ENCODE measurements at places on chromosomes 4 and X.

GRCh38 chr4:12747154-12747553 lies 737.0 kb downstream of the RAB28 start:
- DNase-seq, result no peak

DNA sequence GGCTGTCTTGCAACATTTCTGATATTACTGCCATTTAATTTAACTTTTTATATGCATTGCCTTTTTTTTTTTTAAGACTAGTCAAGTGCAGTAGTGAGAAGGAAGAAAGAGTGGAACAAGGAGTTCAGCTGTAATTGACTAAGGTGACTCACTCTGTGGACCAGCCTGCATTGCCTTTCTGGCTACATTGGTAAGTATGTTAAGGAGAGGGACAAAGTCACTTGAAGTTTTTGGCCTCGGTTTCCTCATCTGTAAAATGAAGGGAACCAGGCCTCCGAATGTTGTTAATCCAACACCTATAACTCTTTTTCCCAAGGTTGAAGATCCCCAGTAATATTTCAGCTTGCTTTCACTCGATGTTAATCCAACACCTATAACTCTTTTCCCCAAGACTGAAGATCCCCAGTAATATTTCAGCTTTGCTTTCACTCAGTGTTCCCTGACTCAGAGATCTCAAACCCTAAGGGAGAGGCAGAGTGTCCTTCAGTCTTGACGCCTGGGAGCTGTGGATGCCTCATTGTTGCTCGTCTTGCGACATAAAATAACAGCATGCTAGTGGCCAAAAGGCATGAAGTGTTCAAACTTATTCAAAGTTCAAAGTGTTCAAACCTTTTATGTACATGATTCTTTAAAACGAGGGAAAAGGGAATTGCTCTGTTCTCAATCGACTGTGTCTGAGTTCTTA lies 102.0 kb downstream of the SORBS2 start:
- no peak for DNase-seq

GRCh38 chrX:74246524-74246923 lies 57.5 kb upstream of the ZCCHC13 start:
- no peak for DNase-seq

DNA sequence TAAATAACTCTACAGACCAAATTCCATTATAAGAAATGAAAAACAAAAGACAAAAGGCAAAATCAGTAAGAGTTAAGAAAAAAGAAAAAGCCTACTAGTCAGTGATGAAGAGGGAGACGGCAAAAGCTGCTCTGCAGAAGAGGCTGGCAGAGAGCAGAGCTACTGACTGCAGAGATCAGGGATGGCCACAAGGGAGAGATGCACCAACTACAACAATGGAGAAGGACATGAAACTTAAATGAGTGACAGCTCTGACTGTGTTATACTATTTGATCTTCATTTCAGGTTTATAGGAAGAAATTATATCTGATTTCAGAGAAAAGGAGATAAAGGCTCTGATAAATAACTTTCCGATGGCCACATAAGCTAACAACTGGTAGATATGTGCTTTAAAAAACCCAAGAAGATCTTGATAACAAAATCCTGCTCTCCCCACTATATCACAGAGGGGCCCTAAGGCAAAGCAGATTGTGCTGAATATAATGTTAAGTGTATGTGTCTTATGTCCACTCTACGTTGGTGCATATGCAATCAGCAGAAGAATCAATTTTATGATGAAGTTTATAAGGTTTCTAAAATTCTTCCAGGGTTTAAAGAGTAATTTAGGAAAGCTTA lies 58.4 kb upstream of the COX18 start:
- no peak for DNase-seq

DNA sequence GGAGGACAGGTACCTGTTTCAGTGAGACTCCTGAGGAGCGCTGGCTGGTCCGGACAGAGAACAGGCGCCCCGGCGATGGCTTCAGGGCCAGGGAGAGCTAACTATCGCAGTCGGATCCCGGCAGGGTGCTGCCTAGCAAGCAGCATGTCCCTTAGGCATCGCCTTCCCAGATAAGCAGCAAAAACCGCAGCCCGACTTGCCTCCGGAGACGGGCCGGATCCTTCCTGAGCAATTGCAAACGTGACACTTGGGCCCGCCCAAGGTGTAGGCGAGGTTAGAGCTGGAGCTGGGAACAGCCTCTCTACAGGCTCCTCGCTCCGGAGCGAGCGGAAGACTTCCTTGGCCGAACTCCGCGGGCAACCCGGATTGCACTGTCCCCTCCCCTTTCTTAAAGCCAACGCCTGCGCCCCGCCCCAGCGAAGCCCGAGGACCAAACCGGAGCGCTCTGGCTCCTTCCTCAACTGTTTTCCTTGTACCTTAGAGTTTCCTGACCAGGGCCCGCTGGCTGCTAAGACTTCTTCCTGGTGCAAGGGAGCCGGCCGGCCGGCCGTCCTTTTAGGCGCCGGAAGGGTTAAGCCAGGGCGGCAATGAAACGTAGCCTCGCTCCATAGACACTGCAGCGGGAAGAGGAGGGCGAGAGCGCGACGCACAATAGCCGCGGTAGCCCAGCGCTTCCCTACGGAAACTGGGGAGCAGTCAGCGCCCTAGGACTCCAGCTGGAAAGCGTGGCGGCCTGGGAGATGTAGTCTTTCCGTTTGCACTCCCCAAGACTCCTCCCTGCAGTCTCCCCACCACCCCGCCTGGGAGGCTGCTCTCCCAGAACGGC lies at the start of gene OPHN1:
Gene OPHN1, minus strand, starts transcription at position 341 of the 826 bp plus-strand sequence. CDS start 475 bp downstream, outside the sequence.
- DNase-seq, result no peak

DNA sequence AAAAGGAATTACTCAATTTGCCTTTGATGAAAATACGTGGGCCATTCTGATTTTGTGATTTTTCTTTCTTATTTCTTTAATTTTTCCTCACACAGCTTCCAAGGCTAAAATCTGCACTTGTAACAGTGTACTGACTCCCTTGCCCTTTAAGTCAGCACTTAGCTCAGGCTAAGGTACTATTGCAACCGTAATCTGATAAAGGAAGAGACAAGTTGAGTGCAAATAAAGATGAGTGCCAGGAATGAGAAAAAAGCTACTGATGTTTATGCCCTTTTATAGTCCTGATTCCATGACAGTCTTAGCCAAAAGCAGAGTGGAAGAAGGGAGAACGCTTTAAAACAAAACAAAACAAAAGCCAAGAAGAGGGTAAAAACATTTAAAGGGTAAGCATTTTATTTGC lies 6.0 kb downstream of the DMD start:
- DNase-seq, result no peak

DNA sequence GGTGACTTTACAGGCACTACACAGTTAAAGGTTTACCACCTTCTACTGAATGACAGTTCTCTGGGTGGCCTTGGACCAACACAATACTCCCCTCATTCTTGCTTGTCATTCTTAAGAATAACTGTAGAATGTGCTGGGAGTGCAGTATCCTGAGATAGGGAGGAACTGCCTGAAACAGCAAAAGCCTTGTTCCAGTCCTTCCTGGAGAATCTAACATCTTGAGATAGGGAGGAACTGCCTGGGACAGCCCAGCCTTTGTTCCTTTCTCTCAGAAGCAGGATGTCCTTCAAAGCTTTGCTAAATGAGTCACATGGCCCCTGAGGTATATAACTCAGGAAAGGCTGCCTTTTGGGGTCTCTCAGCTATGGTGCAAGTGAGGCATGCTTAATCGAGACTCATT lies 145.7 kb upstream of the MBNL3 start:
- no peak for DNase-seq

DNA sequence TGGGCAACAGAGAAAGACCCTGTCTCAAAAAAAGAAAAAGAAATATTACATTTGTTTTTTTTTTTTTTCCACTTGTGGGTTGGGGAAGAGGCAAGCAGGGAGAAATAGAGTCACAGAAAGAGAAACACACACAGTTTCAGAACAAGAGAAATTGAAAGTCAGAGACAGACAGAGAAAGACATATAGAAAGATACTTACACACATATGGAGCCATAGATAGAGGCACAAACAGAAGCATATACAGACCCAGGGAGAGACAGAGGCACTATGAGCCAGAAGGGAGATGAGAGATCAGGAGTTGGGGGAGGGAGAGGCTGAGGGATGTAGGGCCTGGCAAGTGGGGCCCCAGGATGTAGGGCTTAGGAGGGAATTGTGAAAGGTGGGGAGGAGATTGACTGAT lies 55.2 kb upstream of the GIMD1 start:
- no peak for DNase-seq

GRCh38 chrX:41441934-41442823 lies 5.0 kb upstream of the NYX start:
- DNase-seq, result peak; percentile 79

DNA sequence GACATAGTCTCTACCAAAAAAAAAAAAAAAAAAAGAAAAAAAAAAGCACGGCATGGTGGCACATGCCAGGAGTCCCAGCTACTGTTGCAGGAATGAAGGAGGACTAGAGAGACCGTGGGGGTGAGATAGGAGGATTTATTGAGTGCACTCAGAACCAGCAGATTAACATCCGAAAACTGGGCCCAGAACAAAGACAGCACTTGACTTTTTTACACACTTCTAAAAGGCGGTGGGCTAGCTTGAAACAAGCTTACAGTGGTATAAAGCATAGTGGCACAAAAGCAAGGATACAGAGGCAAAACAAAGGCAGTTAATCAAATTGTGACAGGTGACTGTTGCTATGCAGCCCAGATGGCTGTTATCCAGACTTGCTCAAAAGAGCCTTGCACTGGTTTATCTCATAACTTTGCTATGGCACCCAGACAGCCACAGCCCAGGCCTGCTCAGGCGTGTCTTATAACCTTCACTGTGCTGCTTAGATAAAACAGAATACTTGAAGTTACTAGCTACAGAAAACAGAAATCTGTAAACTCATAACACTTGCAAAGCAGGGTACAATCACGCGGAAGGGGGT lies 9.9 kb upstream of the PI4K2B start:
- no peak for DNase-seq

GRCh38 chr4:119652998-119653397 lies 24.4 kb upstream of the PDE5A start:
- no peak for DNase-seq

DNA sequence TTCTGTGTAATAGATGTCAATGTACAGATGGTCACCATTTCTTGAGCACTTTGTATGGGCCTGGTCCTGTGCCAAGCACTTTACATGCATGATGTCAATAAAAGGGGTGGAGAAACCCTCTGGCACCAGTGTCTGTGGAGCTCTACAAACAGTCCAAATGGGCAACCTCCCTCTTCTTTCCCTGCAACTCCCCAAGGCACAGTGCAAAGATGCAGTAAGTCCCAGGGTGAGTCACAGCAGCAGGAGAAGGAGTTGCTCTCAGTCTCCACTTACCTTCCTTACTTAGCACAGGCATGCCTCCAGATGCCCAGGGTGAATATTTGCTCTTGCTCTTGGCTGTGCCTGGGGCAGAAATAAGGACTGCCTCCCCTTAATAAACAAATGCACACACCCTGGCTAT lies 4.3 kb downstream of the OCIAD2 start:
- no peak for DNase-seq

DNA sequence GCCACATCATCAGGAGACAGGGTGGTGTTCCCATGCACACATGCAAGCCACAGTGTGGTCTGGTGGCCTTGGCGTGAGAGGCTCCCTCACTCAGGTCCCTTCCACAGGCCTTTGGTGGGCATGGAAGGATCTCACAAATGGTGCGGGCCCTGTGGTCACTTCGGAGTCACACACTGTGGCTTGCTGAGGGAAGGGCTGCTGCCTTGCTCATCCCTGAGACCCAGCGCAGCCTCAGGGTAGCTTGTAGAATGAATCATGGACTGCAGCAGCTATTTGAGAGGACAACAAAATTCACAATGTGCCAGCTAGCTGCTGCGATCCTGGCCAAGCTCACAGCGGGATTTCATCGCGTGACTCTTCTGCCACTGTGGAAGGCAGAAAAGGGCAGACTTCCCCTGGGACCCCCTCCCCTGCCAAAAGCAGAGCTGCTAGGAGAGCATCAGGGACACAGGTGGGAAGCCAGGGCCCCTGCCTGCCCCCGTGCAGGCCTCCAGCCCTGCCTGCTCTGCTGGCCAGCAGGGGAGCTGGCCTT lies 106.4 kb downstream of the ABLIM2 start:
- DNase-seq, result no peak

- DNase-seq, result no peak
These were observed 108.1 kb downstream of the DHX15 start for GRCh38 chr4:24476282-24476681.

GRCh38 chr4:148810461-148810860 lies 368.2 kb upstream of the NR3C2 start:
- no peak for DNase-seq

- no peak for DNase-seq
These were observed 2110.0 kb downstream of the PCDH7 start for GRCh38 chr4:32830160-32830559.

DNA sequence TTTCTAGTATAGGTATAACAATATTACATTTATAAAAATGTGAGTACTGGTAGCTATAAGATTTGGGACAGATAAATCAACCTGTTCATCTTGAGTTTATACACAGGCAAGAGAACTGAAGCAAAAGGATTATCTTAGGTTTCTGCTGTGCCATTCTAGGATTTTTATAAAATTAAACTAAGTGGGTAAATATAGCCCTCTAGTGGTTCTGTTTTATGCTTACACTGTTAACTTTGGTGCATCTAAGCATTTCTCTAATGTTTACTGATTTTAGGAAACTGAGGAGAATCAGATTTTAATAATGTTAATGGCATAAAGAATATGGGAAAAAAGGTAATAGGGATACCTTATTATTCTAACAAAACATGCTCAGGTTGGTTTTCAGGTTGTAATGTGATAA lies 1.1 kb upstream of the RRH start:
- DNase-seq, result no peak

GRCh38 chr4:24464566-24464965 lies 119.8 kb downstream of the DHX15 start:
- DNase-seq, result no peak

DNA sequence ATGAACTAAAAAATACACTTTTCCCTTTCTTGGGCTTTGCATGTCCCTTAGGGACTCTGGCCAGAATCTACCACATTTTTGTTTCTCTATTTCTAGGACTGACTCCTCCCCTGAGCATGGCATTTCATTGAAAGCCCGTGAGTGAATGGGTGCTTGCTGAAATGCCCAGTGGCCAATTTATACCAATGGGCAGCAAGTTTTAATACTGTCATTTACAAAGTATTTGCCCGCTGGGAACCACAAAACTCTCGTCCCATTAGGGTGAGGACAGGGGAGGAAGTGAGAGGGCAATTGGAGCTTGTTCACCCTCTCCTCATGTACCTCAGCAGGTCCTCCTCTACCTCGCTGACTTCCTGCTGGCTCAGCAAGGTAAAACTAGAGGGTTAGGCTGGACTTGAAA lies 1.1 kb downstream of the SRPX2 start:
- no peak for DNase-seq
